ENCODE measurements at places on chromosomes 3 and 15.

GRCh38 chr3:70010346-70010745 lies 10.8 kb downstream of the SAMMSON start:
- DNase-seq, result no peak

GRCh38 chr3:124250053-124250452 lies 258.1 kb upstream of the ROPN1 start:
- no peak for DNase-seq

DNA sequence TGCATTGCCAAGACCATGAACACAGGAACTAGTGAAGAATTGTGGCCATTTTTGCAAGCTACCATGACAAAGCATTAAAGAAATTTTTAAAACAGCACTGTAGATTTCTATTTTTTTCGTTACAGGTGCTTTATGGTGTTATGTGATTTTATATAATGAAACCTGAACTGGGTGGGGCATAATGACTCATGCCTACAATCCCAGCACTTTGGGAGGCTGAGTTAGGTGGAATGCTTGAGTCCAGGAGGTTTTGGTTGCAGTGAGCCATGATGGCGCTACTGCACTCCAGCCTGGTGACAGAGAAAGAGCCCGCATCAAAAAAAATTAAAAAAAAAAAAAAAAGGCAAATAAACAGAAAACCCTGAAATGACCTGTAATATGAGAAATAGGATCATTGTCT lies 846.7 kb downstream of the EPHA3 start:
- no peak for DNase-seq

DNA sequence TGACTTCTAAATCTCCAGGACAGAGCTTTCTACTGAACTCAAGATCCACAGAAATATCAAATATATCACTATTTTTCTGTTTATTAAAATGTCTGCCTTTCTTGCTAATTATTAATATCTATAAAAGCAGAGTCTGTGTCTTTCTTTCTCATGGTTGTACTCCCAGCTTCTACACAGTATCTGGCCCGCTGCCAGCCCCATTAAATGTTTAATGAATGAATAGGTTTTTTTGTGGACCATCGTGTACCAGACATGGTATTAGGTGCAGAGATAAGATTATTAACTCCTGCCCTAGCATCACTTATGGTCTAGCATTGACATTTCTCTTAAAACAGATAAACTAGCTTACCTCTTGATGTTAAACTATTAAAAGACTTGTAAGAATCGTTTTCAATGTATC lies 111.4 kb upstream of the RBMS3 start:
- no peak for DNase-seq

- DNase-seq, result no peak
These were observed 15.4 kb upstream of the PRKAR2A start for GRCh38 chr3:48863122-48863521.

DNA sequence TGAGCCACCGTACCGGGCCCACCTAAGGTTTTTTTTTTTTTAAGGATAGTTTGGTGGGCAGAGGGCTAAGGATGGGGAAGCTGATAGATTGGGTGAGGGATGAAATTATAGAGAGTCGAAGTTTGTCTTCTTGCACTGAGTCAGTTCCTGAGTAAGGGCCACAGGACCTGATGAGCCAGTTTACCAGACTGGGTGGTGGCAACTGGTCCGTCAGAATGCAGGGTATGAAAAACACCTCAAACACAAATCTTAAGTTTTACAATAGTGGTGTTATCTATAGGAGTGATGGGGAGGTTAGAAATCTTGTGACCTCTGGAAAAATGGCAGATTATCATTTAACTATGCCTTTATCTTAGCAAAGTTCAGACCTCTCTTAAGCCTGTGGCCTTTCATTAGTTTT lies 2.8 kb downstream of the ZNF860 start:
- no peak for DNase-seq

DNA sequence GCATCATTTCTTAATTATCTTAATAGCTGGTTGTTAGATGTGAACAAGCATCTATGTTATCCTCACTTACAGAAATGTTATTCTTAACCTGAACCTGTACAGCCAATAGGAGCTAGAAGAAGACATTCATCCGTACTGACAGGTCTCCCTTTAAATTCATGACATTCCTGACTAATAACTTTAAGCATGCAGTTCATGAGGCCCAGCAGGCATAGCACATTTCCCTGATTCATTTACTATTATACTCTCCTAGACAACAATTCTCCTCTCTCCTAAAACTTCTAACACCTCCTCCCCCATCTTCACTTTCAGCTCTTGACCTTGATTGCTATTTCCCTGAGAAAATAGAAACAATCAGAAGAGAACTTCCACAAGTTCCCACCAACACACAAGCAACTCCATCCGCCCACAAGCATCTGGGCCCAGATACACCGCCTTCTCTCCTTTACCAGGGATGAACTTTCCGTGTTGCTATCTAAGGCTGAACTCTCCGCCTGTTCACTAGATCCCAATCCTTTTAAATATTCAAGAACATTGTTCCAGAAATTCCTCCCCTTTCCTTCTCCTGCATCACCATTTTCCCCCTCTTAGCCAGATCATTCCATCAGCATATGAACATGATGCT lies 62.9 kb upstream of the SPRED1 start:
- DNase-seq, result no peak

DNA sequence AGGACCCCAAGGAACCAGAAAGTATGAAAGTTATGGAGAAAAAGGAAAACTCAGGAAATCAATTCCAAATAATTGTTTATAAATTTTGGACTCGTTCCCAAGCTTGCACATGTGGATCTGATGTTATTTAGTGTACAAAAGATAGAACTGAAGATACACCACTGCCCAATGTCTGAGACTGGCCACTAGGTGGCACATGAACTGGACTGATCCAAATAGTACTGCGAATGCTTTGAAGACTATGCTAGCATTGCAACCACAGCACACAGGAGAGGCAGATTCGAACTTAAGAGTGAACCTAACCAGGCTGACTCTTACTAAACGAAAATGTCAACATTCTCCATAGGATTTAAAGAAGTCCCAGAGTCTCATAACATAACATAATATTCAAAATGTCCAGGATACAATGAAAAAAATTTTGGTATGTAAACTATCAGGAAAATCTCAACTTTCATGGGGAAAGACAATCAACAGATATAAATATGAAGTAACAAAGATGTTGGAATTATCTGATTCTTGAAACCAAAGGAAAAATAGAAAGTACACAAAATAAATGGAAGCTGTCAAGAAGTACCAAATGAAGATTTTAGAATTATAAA lies 596.7 kb downstream of the FGF12 start:
- DNase-seq, result no peak

- DNase-seq, result no peak
These were observed 64.8 kb downstream of the RFTN1 start for GRCh38 chr3:16448639-16449070.

DNA sequence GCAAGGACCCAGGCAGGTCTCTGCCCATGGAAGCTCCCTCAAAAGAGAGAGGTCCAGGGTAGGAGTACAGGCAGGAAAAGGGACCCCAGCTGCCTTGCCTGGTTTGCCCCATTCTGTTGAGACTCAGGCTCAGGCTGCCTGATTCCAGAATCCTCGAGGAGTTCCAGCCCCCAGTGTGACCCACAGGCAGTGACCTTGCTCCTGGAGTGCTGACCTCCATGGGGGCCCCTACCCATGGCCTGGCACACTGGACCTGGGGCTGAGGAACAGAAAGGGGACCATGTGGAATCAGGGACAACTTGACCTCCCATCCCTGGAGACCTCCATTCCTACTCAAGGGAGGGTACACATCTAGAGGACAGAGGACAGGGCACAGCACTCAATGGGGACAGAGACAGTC lies 3.4 kb upstream of the SEMA3B start:
- DNase-seq, result no peak

- no peak for DNase-seq
These were observed 27.7 kb downstream of the CHDH start for GRCh38 chr3:53818221-53819162.

GRCh38 chr3:49794431-49794830 lies 5.2 kb downstream of the CDHR4 start:
- no peak for DNase-seq

DNA sequence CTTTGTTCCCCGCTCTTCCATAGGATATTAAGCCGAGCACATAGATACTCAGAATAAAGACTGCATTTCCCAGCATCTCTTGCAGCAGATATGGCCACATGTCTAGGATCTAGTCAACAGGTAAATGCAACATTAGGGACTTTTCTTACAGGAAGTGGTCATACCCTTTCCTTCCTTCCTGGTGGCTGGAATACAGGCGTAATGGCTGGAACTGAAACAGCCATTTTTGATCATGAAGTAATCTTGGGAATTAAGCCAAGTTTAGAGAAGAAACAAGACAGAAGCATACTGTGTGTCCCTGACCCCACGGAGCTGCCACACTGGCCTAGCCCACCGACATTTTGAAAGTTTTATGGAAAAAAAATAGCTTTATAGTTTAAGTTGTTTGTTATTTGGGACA lies 234.0 kb downstream of the XXYLT1 start:
- no peak for DNase-seq

DNA sequence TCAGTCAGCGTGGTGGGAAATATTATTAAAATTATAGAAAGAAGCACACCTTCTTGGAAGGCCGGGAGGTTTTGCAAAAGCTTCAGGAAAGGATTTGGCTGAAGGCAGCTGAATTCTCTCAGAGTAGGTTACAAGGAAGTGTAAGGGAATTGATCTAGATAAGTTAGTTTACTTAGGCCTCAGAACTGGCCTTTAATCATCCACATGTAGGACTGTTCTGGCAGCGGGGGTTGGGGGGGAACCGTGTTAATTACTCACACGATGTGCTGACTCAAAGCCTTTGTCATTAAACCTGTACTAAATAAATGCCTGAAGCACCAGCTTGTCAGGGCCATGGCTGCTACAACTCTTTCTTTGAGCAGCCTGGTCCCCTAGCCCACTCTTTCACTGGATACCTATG lies 12.8 kb downstream of the ASB14 start:
- DNase-seq, result no peak

GRCh38 chr3:125028657-125029056 lies 27.1 kb downstream of the HEG1 start:
- DNase-seq, result no peak

GRCh38 chr3:113454057-113454456 lies 12.8 kb upstream of the CFAP44 start:
- DNase-seq, result no peak

- no peak for DNase-seq
These were observed 256.2 kb downstream of the NLGN1 start for GRCh38 chr3:173653781-173654180.

GRCh38 chr3:182420741-182421140 lies 372.6 kb upstream of the ATP11B start:
- DNase-seq, result no peak

- no peak for DNase-seq
These were observed 25.8 kb upstream of the NEDD4 start for GRCh38 chr15:56019060-56019793.

GRCh38 chr15:64842096-64842939 lies 603 bp downstream of the PLEKHO2 start:
- DNase-seq, result no peak

All from effector memory CD4-positive, alpha-beta T cell (primary cell).